Nucleus accumbens (tissue), 56 donors: ENCODE measurements at places on chromosomes 2 and 18.

GRCh38 chr2:106575955-106576354 is 88.8 kb downstream of the CD8B2 start:
- DNase-seq = no peak

- no peak for DNase-seq
Observed at GRCh38 chr2:7061921-7062320, 144.7 kb downstream of the RNF144A start.

DNA sequence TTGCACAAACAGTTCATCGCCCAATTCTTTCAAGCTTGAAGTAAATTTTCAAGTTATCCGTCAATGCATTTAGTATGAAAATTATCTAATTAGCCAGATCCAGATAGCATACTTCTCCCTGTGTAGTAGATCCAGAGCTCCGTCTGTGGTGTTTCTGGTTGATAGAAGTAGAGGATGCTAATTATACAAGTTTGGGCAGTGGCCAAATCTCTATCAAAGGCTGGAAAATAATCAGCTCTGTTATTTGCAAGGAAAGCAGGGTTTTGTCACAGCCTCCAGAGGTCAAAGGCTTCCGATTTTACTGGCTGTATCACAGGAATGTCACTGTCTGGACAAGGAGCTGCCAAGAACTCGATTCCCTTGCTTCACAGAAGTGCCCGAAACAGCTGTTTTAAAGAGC is 28.6 kb downstream of the LRRC30 start:
- no peak for DNase-seq

DNA sequence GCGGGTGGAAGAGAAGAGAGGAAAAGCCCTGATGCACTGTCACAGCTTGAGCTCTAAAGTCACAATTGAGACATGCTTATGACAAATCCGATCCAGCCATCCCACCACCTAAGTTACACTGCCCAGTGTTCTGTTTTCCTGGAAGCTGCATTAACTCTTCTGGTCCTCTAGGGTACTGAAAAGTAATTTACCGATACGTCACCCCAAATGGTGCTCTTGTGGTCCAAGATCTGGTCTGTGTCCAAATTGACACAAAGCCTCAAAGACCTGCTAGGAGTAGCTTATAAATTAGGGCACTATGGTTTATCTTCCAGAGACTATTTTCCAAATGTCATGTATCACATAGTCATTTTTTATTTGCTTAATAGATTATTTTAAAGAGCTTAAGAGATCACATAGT is 186.7 kb upstream of the ETAA1 start:
- DNase-seq = no peak

- no peak for DNase-seq
Observed at GRCh38 chr18:28523758-28524475, 347.0 kb upstream of the CDH2 start.

GRCh38 chr2:8376603-8377410 is 305.0 kb upstream of the ID2 start:
- no peak for DNase-seq

DNA sequence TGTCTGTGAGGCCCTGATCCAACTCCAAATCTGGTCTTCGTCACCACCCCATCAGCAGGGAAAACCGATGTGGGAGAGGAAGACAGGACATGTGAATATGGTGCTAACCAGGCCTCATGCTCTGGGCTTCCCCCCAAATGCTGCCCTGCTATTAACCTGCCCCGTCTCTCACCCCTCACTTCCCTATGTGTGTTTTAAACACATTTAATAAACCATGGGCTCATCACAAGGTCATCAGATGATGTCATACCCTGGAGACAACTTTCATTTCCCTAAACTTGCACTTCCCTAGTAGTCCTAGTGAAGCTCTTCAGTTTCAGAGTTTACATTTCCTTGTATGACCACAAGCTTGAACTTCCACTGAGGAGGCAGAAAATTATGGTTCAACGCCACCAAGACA is 49.9 kb downstream of the CD8B2 start:
- no peak for DNase-seq

GRCh38 chr18:75815767-75816166 is 388.3 kb upstream of the SMIM21 start:
- no peak for DNase-seq

- DNase-seq = no peak
Observed at GRCh38 chr2:19600506-19600905, 242.1 kb upstream of the OSR1 start.

GRCh38 chr18:6521803-6522418 is 107.2 kb upstream of the L3MBTL4 start:
- no peak for DNase-seq

- no peak for DNase-seq
Observed at GRCh38 chr2:121075006-121075551, 209.9 kb downstream of the TFCP2L1 start.

DNA sequence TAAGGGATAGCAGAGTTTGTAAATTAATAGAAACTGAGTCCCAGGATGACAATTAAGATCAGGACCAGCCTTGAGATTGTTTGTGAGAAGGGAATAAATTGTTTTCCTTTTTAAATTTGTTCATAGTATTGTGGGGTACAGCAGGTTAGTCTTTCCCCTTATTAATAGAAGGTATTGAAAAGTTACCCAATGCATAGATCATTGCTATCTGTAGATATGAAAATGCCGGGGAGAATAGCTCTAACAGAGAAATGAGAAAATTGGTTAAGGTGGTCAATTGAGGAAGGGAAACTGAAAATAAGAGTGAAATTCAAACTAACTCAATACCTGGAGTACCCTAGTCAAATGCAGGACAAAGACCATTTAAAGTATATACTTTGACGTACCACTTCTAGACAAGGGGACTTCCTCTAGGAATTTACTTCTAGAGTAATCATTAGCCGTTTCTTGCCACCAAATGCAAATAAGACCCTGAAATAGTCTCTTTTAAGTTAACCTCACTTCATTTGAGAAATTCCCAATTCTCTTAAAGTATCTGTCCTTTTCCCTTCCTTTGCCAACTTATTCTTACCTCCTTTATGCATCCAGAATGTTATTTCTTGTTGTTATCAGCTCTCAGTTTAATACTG is 1224.4 kb upstream of the LRRTM1 start:
- no peak for DNase-seq

GRCh38 chr2:14952400-14952963 is 320.0 kb downstream of the LRATD1 start:
- DNase-seq = no peak

DNA sequence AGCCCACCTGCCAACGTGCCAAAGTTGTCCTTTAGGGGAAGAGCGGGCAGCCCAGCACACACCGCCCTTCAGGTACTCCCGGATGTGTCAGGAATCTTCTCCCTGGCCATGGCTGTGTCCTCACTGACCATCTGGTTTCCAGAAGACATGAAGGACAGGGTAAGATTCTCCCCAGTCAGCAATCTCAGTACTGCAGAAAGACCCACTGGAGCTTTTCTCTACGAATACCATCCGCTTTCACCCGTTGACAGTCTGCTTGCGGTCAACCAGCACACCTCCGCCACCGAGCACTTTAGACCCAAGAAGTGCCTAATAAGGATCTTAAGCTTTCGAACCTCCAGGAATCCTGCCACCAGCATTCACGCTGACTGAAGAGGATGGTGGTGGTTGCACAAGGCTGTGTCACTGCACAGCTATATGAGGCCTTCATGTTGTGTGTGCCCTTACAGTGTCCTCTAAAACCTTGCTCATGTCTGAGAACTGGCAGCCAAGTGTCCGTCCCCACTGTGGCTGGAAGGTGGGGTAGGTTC is 42.7 kb upstream of the ITM2C start:
- no peak for DNase-seq

DNA sequence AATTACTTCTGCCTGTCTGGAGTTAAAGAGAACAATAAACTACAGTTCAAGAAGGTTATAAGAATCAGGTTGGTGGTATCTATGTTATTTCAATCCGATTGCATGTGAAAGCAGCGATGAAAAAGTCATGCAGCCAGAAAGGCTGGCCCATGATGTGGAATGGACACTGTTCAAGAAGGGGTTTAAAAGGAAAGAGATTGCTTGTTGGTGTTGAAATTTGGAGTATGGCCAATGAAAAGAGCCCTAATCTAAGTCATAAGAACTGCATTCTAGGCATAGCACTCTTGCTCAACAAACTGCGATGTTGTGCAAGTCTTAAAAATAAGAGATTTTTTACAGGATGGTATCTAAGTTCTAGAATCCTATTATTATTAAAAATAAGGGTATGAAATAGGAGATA is 61.3 kb downstream of the EFEMP1 start:
- no peak for DNase-seq

DNA sequence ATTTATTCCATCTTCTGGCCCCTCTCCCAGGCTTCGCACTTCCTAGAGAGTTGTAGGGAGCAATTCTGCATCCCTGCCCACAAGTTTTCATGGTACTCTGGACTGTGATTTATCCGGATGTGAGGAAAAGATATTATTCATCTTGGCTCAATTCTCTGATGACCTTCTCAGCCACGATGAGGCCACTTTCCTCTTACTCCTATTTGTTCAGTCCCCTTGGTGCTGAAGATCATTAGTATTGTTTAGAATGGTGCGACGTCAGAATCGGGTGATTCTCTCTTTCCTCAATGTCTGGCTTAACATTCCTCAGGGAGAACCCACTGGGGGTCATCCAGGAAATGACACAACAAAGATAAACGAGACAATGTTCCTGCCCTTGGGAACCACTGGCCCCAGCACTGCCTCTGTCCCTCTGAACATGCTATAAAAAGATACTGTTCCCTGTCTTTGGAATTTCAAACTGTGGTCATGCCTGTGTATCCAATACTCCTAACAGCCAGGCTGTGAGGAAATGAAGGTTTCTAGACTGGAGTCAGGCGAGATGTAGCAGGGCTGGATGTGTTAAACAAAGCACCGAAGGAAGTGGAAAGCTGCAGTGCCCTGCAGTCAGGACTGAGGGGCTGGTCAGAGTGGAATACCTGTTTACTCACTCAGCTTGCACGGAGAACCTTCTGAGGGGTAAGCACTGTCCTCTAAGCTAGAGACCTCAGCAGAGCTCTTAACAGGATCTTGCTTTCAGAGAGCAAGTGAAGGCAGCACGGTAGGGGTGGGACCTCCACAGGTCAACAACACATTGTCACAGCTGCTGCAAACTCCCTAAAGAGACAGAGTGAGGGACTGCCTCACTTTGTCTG is 12.9 kb upstream of the GLI2 start:
- DNase-seq = no peak

DNA sequence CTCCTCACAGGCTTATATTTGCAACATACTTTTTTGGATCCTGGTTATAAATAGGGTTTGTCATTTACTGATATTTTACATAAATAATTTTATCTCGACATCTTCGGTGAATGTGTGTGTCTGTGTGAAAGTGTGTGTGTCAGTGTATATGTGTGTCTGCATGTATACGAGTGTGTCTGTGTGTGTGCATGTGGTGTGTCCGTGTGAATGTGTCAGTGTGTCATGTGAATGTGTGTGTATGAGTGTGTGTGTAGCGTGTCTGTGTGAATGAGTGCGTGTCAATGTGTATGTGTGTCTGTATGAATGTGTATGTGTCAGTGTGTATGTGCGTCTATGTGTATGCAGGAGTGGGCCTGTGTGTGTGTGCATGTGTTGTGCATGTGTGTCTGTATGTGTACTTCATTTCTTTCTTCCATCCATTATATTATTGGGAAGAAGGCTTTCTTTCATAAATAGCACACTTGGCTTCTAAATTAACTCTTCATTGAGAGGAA is 161.6 kb downstream of the ST6GAL2 start:
- DNase-seq = no peak

- DNase-seq = no peak
Observed at GRCh38 chr2:231203087-231203486, 4.7 kb downstream of the ARMC9 start.
